ENCODE measurements at places on chromosomes 6 and 20. TPM values are rescaled to one million over a fixed set of nuclear protein-coding genes. Genes with fewer than 3 reads are reported as not detected.

DACT2 gene
- total RNA-seq = not detected

BYSL gene
- 25.3 TPM for total RNA-seq

SNRNP48 gene
- 5.2 TPM for total RNA-seq

ABHD16B gene
- not detected for total RNA-seq

ZSWIM3 gene
- 8.1 TPM for total RNA-seq

UBD gene
- total RNA-seq = not detected

SDCBP2 gene
- total RNA-seq = 0.54 TPM

DNA sequence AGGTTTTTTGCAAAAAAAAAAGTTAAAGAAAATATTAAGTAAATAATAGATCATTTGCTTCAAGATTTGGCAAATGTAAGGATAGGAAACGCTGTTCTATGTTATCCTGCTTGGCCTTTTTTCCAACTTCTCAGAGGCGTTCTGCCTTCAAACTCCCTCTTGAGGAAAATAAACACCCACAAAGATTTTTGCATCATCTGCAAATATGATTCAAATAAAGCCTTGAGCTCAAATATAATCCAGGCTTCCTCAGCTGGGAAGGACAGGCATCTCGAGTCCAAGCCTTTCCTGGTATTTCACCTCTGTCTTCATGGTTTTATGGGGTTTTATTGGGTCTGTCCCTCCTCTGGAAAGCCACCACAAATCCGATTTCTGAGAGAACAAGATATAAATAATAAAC is 67.7 kb upstream of the PTPN1 start:
- no peaks in the 10 kb centered on the region for H3K36me3 ChIP-seq
- DNase-seq = no peak

GRCh38 chr6:164502833-164503232 is 806.6 kb downstream of the C6orf118 start:
- no peaks in the 10 kb centered on the region for H3K4me1 ChIP-seq
- H3K36me3 ChIP-seq = no peaks in the 10 kb centered on the region
- no peaks in the 10 kb centered on the region for H3K27me3 ChIP-seq
- H3K27ac ChIP-seq = no peak overlapping the region
- no peak for DNase-seq

DNA sequence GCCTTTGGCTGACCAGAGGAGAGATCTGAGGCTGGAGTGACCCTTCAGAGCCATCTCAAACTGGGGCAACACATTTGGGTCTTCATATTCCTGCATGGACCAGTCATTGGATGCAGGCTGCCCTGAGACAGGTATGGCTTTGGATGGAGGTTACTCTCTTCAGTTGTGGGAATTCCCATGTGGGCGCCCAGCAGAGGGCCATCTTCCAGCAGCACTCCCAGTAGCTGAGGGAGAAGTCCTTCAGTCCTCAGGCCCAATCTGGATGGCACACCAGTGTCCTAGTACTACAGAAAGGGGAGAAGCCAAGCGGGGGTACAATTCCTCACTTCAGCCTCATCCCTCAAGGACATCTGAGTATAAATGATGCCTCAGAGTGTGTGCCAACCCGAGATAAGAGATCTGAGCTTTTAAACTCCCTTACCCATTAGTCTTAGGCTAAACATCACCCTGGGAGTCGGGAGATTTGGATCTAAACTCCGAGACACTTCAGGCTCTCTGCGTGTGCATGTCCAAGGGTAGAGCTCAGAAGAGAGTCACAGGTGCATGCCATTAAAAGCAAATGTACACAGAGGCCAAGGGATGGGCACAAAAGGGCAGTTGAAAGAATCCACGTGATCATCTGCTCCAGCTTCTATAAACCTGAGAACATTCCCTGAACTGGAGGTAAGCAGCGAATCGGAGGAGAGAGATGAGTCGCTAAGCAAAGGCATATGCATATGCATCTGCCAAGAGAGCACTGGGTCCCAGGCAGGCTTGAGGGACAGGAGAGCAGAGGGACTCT is 204.6 kb downstream of the CD83 start:
- H3K27me3 ChIP-seq = peaks cover 26% of the 10 kb centered on the region
- H3K36me3 ChIP-seq = no peaks in the 10 kb centered on the region
- peaks cover under 1% of the 10 kb centered on the region for H3K4me1 ChIP-seq
- H3K27ac ChIP-seq = no peak overlapping the region
- DNase-seq = no peak

DNA sequence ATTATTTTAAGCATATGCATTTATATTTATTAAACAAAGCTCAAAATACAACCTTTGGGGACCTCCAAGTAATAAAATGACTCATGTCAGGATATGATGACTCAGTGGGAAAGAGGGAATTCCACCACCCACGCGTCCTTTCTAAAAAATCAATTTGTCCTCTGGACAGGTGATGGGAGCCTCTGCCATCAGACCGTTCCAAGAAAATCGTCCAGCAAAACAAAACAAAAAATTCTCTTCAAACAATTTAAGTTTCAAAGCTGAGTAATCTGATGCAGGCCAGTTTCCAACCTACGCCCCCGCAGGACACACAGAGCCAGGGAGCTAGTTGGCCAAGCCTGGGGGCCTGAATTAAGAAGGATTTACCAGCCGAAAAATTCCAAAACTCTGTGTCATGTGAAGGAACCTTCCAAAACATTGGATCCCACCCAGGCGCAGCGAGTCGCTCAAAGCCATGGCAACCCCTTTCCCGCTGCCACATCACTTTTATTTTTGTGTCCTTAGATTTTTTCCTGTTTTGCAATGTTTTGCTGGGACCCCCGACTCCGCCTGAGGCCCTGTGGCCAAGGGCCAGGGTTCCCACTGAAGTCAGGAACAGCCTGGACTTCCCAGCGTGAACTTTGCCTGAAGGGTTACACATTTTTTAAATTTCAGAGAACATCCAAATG is 95.3 kb downstream of the NFATC2 start:
- H3K4me1 ChIP-seq = peaks cover 12% of the 10 kb centered on the region
- H3K27ac ChIP-seq = peak overlapping the region; percentile 18
- no peaks in the 10 kb centered on the region for H3K27me3 ChIP-seq
- H3K36me3 ChIP-seq = no peaks in the 10 kb centered on the region
- DNase-seq = peak; percentile 98
- no peak overlapping the region for H3K4me3 ChIP-seq

- H3K4me1 ChIP-seq = peaks cover 7% of the 10 kb centered on the region
- DNase-seq = peak; percentile 94
- H3K4me3 ChIP-seq = no peak overlapping the region
These were observed 2.9 kb downstream of the RAB32 start for GRCh38 chr6:146546443-146547043.

DNA sequence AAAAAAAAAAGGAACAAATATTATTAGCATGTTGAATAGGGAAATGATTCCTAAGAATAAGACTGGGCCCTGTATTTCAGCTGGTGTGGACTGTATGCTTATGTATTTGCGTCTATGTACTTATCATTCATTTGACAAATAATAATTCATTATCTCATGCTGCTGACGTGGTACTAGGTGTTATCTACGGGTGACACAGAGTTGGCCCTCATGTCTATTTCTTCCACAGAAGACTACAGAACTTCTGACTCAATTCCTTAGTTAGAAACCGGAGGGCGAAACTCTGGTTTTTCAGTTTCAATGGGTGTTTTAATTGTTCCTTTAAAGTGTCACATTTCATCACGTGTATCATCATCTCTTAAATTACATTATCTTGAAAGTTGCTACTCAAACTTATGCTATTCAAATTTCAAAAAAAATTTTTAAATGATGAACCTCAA is 305.9 kb downstream of the CLIC5 start:
- no peak overlapping the region for H3K27ac ChIP-seq
- no peak for DNase-seq
- no peaks in the 10 kb centered on the region for H3K36me3 ChIP-seq
- no peaks in the 10 kb centered on the region for H3K27me3 ChIP-seq

- no peak overlapping the region for H3K4me3 ChIP-seq
- no peaks in the 10 kb centered on the region for H3K36me3 ChIP-seq
- H3K27me3 ChIP-seq = no peaks in the 10 kb centered on the region
- no peak overlapping the region for H3K27ac ChIP-seq
- H3K4me1 ChIP-seq = no peaks in the 10 kb centered on the region
These were observed 80.0 kb upstream of the TOP1 start for GRCh38 chr20:40948465-40949267.

GRCh38 chr20:43736588-43737158 is 9.9 kb upstream of the GTSF1L start:
- H3K36me3 ChIP-seq = no peaks in the 10 kb centered on the region
- H3K4me1 ChIP-seq = peaks cover 3% of the 10 kb centered on the region
- H3K27me3 ChIP-seq = peaks cover 10% of the 10 kb centered on the region
- peak; percentile 10 for DNase-seq
- no peak overlapping the region for H3K27ac ChIP-seq
- no peak overlapping the region for H3K4me3 ChIP-seq

DNA sequence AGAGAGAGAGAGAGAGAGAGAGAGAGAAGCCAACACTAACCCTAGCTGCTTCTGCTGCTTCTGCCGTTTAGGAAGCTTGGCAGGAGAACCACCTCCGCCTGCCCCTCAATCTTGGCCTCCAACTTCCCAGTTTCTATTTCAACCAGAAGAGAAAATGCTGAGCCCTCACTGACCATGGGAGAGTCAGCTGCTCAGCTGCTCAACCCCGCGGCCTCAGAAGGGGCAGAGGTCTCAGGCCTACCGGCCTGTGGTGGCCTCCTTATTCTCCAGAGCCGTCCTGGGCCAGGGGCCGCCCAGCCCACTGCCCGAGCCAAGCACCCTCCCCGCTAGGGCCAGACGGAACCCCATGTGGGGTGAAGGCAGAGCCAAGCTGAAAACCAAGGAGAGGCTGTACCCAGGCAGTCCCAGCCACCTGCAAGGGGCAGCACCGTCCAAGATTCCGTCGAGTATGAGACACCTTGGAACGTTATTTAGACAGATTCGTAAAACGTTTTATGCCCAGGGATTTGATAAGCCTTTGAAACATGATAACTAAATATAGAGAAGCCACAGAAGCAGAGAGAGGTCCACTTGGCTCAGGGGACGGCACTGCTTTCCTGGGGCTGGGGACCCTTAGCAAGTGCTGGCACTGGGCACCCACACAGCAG is 116.6 kb downstream of the DLL1 start:
- H3K27ac ChIP-seq = no peak overlapping the region
- DNase-seq = no peak
- H3K4me3 ChIP-seq = no peak overlapping the region
- H3K36me3 ChIP-seq = no peaks in the 10 kb centered on the region

Measured in IMR-90 (cell line).